CD4-positive, alpha-beta T cell treated with Interleukin-6 for 4 hours (primary cell): ENCODE measurements at places on chromosomes 12 and 14.
A peak's percentile ranks its signal among the peaks of the same experiment; 100 is the strongest.

- no peak for DNase-seq
Measured at GRCh38 chr12:113230315-113231234, 9.3 kb downstream of the TPCN1 start.

- DNase-seq, result no peak
Measured at GRCh38 chr14:103451401-103451800, 66.2 kb downstream of the MARK3 start.

GRCh38 chr12:54428050-54429013, 9.3 kb upstream of the ITGA5 start:
- peak; percentile 43 for DNase-seq

GRCh38 chr12:77835969-77836368, 5.3 kb downstream of the NAV3 start:
- DNase-seq, result no peak

DNA sequence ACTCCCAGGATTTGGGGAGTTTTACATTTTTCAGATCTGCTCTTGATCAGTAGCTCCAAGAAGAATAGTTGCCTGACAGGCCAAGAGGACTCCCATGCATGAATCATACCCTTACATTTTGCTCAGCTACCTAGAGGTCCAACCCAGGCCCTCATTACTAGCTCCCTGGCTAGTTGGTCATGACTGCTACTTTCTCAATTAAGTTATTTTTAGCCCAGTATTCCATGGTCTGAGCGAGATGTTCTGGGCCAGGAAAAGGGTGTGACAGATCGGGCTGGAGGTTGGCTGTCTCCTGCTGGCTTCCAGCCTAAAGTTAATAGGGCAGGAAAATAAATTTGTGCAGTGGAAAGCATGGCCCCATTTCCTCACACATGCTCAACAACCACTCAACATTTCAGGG, 379.2 kb downstream of the GRIN2B start:
- no peak for DNase-seq

DNA sequence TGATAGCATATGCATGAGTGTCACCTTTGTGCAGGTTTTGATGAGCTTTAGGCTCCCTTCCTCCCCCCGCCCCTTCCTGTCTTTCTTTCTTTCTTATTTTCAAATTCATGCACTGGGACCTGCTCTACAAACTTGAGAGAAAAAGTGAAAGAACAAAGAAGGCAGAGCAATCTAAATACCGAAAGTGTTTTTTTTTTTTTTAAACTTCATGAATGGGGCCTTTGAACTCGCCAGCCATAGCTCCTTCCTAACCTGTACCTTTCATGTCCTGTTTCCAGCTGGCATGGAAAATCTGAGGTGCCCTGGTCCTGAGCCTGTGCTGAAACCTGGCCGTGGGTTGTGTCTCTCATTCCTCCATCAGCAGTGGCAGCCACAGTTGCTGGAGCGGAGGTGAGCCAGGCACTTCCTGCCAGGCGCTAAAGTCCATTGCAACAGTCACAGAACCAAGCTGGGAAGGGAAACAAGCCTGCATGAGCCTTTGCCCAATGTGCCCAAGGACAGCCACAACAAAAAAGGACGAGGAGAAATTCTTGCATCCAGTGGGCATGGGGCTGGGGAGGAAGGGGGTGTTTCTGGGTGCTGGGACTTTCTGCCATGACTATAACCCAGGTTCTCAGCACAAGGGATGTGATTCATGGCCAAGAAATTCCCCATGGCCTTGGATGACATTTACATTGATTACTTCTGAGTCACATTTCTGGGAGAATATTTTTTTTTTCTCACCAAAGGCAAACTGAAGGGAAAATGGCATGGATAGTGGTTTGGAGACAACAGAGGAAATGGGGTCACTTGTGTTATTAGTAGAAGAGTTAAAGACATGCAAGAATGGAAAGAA, 102.7 kb downstream of the TMEM30B start:
- peak; percentile 7 for DNase-seq

DNA sequence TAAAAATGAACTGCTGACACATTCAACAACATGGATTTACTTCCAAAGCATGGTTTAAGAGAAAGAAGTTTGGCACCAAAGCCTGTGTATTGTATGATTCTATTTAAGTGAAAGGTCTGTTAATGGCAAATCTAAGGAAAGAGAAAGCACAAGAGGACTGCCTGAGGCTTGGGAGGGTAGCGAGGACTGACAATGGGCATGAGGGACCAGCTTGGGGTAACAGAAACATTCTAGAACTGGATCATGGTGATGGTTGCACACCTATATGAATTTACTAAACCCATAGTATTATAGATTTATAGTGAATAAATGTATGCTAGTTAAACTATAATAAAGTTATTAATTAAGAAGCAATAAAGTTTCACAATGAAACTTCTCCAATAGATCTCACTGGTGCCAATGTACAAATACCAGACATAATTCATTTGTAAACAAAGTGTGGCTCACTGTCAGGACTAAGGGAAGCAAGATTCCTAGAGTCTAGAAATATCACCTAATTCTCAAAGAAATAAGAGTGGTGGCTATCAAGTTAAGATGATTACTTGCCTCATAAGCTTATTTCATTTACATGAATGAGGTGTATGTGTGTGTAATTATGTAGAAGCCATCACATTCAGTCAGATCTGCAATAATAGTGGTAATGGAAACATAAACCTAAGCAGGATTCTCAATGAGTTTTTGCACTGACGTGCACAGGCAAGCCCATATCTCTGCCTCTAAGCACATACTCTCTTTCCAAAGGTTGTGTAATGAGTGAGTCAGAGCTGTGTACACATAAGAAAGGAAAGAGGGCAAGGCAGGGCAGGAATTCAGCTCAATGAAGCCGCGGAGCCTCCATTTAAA, 353.4 kb downstream of the KCNH5 start:
- no peak for DNase-seq

DNA sequence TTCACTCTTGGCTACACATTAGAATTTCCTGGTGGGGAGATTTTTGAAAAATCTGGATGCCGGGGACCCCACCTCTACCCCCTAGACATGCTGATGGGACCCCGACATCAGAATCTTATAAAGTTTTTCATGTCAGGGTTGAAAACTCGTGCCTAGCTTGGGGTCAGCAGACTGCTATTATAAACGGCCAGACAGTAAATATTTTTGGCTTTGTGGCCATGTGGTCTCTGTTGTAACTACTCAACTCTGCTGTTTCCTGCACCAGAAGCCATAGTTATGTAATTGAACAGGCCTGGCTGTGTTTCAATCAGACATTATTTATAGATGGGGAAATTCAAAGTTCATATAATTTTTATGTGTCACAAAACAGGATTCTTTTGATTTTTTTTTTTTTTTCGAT, 41.6 kb downstream of the ACACB start:
- DNase-seq, result no peak

DNA sequence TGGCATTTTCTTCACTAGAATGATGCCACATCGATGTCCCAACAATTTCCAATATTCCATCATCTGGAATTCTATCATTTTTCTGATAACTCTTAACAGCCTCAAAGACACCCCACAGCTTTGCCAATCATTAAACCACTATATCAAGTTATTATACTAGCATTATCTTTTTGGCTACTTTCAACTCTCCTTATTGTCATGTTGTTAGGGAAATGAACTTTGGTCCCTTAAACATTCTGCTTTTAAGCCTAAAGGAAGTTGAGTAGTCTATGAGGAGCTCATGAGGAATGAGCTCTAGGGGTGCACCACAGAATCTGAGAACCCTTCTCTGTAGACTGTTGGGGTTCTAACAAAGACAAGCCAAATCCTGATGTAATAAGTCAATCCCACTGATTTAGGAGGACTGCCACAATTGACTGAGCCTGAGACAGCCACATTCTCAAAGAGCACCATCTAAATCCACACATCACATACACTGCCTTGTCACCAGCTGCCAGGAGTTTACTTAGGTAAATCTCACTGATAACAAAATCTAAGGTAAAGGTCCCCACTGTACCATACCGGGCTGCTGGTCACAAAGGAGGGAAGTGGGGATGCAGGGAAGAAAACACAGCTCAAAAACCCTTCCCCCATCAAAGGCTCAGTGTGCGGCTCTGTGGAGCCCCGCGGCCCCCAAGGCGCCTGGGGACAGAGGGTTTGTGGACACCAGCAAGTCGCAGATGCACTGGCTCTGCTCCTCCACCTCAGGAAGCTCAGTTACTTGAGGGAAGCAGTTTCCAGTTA, 58.2 kb downstream of the SETD3 start:
- DNase-seq, result no peak

DNA sequence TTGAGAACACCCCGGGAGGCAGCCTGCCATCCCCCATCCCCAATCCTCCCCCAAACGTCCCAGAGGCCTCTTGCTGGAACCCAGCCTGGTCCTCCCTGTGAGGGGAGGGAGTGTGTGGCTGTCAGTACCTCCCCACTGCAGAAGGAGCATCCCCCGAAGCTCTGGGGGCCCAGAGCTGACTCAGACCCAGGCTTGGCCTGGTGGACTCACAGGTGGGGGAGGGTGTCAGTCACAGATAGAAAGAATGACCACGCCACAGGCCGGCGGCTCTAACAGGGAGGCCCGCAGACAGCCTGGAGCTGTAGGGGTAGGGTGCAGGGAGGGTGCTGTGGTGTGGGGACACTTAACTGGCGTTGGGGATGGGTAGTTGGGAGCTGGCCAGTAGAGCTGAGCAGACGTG, 5.3 kb downstream of the HHIPL1 start:
- no peak for DNase-seq

GRCh38 chr12:113005762-113006161, 27.4 kb downstream of the OAS2 start:
- DNase-seq, result no peak

GRCh38 chr12:89845767-89846166, 137.1 kb upstream of the ATP2B1 start:
- no peak for DNase-seq

DNA sequence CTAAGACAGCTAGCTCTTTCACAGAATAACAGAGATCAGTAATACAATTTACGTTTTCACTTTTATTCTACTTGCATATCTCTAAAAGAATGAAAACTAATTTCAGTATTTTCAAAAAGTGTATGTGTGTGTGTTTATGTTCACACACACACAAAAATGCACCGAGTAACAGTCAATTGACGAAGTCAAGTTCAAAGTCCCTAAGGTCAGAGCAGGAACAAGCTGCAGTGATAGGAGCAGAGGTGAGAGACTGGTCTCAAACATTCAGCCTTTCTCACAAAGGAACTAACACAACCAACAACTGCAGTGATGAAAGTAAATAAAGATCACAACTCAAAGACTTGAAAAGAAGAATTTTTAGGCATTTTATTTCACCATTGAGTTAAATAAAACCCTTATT, 429.7 kb downstream of the C12orf50 start:
- DNase-seq, result no peak

- no peak for DNase-seq
Measured at GRCh38 chr14:77111021-77111420, 13.0 kb downstream of the CIPC start.

DNA sequence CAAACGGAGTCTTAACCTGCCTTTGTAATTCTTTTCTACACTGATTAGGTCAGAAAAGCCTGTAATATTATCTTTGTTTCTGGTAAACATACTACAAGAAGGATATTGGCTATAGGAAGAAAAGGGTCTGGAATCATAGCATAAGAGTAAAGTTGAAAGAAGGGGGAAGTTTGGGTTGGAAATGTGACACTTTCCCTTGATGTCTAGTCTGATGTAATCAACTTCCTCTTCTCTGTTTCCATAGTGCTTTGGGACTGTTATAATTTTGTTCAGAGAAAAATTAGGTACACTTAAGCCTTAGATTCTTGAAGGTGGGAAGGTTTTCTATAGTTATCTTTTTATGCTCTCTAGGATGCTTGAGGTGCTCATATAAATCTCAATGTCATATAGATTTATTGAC, 322.2 kb downstream of the AEBP2 start:
- DNase-seq, result no peak

DNA sequence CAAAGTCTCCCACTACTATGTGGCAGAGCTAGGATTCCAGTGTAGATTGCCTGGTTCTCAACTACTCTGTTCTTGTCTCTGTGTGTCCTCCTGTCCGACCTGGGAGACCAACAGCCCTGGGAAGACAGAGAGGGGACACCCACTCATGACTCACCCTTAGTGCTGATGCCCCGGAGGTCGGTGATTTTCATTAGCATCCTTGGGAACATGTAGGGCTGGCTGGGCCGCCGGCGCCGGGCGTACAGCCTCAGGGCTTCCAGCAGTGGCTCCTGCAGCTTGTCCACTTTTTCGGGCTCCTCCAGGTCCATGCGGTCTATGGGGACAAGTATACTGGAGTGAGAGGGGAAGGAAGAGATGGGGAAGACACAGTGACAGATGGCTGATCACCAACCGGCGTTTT, 5.9 kb upstream of the ITGB7 start:
- no peak for DNase-seq

DNA sequence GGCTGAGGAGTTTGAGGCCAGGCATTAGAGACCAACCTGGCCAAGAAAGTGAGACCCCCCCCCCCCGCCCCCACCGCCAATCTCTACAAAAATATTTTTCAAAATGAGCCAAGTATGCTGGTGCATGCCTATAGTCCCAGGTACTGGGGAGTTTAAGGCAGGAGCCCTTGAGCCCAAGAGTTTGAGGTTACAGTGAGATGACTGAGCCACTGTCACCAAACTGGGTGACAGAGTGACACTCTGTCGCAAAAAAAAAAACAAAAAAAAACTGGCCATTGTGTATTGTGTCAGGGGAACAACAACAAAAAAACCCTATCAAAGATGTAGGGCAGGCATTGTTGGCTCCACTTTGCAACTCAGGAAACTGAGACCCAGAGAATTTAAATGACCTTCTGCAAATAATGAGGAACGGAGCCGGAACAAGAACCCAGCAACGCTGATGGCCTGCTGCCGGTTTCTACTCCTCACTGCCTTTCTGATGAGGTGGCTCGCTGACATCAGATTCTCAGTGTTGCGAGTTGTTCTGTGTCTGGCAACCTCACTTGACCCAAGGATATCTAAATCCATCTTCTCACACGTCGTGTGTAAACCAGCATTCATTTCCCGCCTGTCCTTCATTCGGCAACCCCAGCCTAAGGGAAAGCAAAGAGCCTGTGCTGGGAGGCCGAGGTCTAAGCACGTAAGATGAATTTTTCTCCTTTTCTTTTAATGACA, 195.2 kb upstream of the CRY1 start:
- no peak for DNase-seq

- no peak for DNase-seq
Measured at GRCh38 chr14:76056128-76056527, 70.6 kb downstream of the IFT43 start.
